Inflammatory macrophage (primary cell): ENCODE measurements at places on chromosomes 5 and 9.
A peak's percentile ranks its signal among the peaks of the same experiment; 100 is the strongest.

GRCh38 chr5:35789732-35790456, 66.8 kb upstream of the IL7R start:
- no peak for DNase-seq

GRCh38 chr5:133680830-133681565, 68.7 kb upstream of the FSTL4 start:
- no peak for DNase-seq

DNA sequence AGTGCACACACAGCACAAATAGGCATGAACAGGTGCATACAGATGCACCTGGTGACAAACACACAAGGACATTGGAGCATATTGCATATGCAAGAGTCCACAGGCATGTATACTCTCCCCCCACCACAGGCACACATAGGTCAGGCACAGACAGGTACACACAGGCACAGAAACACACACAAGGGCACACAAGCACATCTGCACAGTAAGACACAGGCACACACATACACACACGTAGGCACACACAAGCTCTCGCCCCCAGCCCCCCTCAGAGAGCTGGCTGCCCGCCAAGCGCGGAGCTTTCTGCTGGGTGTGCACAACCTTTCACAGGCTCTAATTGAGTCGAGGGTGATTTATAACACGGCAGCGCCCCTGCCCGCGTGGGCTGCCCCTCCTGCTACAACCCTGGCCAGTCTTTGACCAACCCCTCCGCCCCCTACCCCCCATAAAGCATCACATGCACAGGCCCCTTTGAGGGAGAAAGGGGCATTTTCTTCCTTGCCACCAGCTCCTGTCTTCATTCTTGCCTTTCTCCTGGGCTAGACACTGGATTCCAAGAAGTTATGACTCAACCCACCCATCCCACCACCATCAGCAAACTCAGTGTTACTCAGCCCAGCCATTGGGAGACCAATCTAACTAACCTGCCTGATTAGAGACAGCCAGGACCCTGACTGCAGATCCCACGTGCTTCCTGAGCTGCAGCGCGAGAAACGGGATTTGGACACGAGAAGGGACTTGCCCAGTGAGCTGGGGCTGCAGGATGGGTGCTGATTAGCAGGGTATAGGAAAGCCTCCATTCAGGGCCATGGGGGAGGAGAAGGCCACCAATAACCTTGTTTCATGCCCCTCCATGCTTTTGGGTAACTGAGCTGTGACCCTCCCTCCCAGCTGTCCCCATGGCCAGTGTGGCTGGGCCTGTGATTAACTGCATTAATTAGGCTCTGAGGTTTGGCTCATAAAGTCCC, 42.8 kb upstream of the PSD2 start:
- no peak for DNase-seq

GRCh38 chr9:33510262-33511183, 13.5 kb upstream of the ANKRD18B start:
- peak; percentile 32 for DNase-seq

DNA sequence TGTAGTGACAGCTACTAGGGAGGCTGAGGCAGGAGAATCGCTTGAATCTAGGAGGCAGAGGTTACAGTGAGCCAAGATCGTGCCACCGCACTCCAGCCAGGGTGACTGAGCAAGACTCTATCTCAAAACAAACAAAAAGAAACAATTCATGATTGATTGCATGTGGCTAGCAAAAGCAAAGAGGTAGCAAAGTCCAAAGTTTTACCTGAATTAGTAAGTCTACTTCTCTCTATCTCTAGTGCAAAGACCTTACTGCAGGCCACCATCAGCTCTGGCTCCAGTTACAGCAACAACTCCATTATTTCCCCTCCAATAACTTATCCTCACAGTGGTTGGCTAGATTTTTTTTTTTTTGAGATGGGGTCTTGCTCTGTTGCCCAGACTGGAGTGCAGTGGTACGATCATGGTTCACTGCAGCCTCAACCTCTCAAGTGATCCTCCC, 6.2 kb upstream of the SAR1B start:
- no peak for DNase-seq

DNA sequence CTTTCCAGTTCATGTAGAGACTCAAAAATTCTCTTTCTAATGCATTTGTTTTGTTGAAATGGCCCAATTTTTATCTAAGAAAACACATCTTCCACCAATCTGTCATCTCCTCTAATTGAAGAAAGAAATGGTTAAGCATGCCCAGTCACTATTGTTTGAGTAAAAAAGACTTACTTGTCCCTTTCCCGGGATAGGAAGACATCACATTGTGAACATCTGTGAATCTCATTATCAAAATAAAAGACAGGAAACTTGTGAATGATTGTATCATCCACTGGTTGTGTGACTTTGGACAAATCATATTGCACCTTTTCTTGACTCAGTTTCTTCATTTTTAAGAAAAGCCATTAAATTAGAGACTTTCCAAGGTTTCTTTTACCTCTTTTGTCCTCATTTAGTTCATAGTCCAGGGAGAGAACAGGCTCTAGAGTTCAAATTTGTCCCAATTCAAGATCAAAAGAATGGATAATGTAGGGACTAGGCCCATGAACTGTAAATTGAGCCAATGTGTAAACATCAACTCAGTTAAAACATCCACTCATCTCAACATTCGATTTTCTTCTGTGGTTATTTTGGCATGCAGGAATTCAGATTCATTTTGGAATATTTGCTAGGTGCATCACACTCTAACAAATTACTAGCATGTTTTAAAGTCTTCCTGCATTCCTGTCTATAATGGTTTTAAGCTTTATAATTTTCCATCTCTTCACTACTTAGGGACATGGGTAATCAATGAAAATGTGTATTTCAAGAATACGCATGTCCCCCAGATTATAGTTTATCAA, 838.0 kb upstream of the WWC1 start:
- DNase-seq: no peak

DNA sequence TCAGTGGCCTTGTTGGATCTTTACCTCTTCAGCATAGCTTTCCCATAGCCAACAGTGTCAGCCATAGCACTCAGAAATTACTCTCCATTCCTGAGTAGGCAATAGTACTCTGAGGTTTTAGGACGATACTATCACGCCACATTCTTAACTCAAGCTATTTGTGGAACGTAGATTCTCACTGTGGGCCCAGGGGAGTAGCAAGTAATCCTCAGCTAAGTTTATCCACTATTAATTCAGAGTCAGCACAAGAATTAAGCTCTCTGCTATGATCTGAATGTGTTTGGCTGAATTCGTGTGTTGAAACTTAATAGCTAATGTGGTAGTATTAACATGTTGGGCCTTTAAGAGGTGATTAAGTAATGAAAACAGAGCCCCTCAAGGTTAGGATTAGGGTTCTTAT, 858.8 kb upstream of the NUDT12 start:
- no peak for DNase-seq

- peak; percentile 39 for DNase-seq
Measured at GRCh38 chr5:78771260-78772205, 123.0 kb upstream of the LHFPL2 start.

DNA sequence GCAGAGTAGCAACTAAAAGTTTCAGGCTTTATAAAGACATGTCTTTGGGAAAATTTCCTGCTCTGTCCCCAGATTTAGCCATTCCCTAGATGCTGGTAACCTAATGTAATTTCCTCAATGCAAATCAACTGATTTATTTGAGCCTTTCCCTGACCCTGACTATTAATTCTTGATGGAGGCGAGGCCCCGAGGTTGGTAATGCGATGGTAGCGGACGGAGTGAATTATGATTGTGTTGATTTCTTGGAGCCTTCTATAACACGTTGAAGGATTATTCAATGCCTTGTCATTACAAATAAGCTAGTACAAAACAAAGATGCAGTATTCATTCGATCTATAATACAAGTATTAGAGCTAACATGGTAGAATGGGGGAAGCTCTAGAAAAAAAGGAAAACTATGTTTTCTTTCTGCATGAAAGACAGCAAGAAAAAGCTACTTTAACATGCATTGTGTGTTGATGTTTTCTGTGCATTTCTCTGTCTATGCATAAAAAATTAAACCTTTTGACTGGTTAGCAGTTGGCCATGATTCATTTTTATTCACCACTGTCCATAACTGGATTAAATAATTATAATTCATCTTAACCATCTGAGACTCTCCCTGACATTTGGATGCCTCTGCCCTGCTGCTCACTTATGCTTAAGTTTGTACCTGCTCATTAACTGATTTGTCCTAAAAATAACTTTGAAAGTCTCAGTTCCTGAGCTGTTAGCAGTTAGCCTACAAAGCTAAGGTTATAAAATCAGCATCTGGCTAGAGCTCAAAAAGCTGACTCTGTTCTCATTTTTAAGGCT, 490.2 kb upstream of the NUDT12 start:
- DNase-seq: no peak

DNA sequence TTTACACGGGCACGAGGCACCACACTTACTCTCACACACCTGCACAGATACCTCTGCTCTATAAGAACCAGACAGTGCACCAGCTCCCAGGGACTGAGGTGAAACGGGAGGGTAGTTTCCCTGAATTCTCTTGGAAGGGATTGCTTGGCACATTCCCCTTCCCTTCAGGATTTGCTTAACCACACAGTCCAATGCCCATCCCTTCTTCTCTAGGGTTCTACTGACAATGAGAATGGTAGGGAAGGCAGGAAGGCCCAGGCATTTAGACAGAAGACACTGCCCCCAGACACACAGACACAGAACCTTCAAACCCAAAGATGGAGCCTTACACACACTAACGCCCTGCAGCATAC, 704 bp upstream of the LHX6 start:
- no peak for DNase-seq

- DNase-seq: peak; percentile 84
Measured at GRCh38 chr5:170293273-170293672, 4.3 kb downstream of the LCP2 start.

GRCh38 chr9:86034863-86035734, 64.3 kb downstream of the GOLM1 start:
- DNase-seq: peak; percentile 19

DNA sequence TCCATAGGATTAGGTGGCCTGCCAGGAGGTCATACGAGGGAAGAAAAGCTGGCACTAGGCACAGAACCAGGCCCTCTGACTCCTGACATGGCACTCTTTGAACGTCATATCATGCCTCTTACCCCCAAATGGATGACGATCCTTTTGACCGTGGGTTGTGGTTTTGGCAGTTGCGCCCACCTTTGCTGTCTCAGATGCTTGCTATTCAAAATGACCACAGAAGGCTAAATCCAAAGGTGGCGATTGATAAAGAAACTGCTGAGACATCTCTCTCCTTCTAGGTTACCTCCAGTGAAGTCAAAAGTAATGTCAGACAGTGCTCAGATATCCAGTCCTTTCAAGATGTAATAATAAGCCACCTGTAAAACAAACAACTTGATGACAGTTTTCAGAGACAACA, 385.0 kb downstream of the EFNA5 start:
- DNase-seq: no peak

DNA sequence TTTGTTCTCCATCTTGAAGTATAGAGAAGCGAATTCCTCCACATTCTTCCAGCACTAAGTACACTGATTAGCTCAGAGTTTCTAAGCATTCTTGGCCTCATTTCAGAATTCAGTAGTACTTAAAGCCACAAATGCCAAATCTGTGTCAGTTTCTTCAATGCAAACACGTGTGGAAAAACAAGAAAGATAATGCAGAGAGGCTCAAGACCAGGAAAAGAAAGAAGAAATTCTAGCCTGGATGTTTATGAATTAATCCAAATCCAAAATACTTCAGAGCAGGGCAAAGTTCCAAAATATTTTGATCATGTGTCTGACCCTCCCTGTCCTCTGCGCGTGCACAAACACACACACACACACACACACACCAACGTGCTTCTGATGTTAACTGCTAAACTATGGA, 457.6 kb downstream of the SLCO4C1 start:
- no peak for DNase-seq

DNA sequence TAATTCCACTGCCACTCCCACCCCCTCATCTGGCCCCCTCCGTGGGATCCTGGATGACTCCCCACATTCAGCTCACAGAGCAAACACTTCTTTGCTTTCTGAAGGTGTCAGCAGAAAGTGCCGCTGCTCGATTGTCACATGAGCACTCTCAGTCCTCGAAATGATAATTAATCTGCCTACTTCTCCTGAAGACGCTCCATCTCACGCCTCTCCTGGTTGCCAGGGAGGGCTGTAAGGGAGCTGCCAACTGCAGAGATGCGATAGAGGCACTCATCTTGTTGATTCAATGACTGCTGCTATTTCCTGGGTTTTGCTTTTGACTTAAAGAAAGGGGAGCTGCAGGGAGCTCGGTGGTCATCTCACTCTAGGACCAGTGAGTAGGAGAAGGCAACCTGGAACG, 206.5 kb downstream of the DAB2IP start:
- DNase-seq: no peak

GRCh38 chr5:60703944-60704343, 4.0 kb upstream of the DEPDC1B start:
- no peak for DNase-seq

DNA sequence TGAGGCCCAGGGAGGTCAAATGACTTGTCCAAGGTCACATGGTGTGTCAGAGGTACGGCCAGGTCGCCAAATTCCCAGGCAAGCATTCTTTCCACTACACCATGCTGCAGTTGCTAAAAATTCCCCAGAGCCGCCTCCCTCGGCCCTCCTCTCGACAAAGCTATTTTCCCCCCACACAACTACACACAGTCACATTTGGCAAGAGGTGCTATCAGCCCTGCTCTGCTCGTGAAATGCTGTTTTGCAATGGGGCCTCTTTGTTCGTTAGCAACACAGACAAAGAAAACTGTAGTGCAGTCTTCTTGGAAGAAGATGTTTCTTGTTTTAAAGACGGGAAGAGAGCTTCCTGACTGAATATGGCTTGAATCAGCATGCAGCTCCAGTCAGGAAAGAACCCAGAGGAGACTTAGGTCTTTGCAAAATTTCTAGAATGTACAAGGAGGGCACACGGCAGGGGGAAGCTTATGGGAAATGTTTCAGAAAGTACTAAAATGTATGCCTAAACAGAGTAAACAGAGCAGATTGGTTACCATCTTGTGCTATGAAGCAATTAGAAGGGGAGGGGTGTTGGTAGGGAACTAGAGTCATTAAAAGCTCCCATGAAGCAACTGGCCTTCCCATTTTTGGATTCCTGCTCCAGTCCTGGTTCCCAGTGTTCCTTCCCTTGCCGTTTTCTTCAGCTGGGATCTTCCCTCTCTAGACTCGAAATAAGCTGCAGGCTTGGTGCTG, 14.2 kb downstream of the SLIT3 start:
- no peak for DNase-seq

GRCh38 chr9:85258823-85259370, 482.9 kb downstream of the AGTPBP1 start:
- peak; percentile 2 for DNase-seq

- no peak for DNase-seq
Measured at GRCh38 chr5:3789519-3790193, 194.0 kb downstream of the IRX1 start.

GRCh38 chr5:43352131-43352530, 38.9 kb upstream of the HMGCS1 start:
- DNase-seq: no peak

- peak; percentile 5 for DNase-seq
Measured at GRCh38 chr9:99980598-99980997, 74.1 kb downstream of the STX17 start.

- DNase-seq: no peak
Measured at GRCh38 chr9:720239-720881, 121.1 kb upstream of the DMRT1 start.

GRCh38 chr5:120748474-120748873, 284.4 kb downstream of the PRR16 start:
- DNase-seq: no peak
